Activated CD8-positive, alpha-beta memory T cell treated with anti-CD3 and anti-CD28 coated beads for 48 hours (primary cell): ENCODE measurements at places on chromosomes 2 and 18.

DNA sequence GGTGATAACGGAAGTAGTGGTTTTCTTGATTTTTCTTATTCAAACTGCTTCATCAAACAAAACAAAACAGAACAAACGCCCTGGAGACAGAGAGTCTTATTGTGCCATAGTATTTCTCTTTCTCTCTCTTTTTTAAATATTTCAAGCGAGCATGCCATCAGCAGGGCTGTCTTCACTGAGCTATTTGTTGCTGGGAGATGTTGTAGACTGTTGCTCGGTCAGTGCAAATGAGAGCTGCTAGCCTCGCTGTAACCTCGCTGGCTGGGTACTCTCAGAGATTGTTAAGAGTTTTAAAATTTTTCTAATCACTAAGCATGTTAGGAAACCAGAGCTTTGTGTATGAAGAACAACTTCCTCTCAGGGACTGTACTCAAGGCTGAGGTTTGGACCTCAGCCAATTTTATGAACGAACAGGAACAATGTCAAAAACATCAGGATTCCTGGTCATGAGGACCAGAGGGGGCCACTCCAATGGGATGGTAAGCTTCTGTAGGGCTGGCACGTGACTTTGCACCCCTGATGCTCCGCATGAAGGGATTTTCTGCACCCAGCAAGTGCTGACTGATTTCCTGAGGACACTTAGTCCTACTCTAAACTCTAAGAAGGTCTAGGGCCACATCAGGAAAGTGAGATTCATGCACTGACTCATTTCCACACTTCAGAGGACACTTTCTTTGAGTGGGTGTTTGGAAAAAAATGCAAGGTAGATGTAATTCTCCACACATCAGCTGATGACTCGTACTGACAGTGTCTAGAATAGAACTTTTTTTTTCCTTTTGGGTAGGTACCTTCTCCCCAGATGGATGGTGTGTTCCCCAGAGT lies 59.8 kb upstream of the IL1R1 start:
- DNase-seq: no peak

DNA sequence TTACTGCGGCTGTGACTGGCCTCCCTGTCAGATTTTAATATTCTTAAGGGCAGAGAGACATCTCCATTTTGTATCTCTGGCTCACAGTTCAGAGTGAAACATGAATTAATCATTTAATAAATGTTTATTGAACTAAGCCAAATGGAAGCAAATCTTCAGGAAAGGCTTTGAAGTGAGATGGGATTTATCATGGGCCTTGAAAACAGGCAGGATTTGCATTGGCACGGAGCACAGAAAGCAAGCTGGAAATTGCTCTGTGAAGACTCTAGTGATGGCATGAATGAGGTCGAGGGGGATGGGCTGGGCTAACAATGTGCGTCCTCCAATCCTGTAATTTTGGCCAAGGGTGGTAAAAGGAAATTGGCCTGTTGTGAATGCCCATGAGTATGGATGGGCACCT lies 369.8 kb upstream of the SOX11 start:
- DNase-seq: no peak

DNA sequence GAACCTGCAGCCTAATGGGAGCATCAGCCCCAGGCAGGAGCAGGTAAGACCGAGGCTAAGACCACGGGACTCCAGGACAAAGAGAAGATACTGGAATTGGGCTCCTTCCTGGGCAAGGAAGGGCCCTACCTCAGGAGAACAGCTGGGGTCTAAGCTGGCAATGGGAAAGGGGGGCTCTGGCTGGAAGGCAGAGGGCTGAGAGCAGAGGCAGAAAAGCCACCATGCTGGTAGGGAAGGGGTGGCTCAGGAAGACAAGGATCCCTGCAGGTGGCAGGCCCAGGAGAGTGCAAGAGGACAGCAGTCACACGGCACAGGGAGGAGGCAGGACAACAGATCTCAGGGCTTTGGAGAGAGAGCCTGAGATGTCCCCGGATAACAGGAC lies 203.5 kb downstream of the NDUFA10 start:
- no peak for DNase-seq

DNA sequence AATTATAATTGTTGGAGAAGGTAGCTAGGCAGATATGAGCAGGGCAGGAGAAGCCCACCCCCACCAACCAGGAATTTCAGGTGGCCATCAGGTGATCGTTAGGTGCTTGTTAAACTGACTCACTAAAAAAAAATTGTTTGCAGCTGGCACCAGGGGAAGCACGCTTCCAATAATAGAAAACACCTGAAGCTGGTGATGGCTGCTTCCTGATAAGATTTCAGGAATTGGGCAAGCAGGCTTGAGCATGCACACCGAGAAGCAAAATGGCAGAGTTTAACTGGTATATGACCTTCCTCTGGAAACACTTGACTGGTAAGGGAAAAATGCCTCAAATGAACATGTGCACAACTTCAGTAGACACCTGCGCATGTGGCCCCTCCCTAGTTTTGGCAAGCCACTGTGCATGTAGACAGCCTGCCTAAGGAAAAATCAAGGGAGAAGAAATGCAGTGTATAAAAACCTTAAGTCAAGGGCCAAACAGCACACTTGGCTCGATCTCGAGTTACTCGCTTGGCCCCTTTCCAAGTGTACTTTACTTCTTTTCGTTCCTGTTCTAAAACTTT lies 292.8 kb downstream of the CCDC85A start:
- no peak for DNase-seq

- DNase-seq: no peak
These were observed 255.7 kb upstream of the ACVR2A start for GRCh38 chr2:147589127-147589526.

GRCh38 chr2:231970461-231970860 lies 8.9 kb downstream of the DIS3L2 start:
- no peak for DNase-seq

DNA sequence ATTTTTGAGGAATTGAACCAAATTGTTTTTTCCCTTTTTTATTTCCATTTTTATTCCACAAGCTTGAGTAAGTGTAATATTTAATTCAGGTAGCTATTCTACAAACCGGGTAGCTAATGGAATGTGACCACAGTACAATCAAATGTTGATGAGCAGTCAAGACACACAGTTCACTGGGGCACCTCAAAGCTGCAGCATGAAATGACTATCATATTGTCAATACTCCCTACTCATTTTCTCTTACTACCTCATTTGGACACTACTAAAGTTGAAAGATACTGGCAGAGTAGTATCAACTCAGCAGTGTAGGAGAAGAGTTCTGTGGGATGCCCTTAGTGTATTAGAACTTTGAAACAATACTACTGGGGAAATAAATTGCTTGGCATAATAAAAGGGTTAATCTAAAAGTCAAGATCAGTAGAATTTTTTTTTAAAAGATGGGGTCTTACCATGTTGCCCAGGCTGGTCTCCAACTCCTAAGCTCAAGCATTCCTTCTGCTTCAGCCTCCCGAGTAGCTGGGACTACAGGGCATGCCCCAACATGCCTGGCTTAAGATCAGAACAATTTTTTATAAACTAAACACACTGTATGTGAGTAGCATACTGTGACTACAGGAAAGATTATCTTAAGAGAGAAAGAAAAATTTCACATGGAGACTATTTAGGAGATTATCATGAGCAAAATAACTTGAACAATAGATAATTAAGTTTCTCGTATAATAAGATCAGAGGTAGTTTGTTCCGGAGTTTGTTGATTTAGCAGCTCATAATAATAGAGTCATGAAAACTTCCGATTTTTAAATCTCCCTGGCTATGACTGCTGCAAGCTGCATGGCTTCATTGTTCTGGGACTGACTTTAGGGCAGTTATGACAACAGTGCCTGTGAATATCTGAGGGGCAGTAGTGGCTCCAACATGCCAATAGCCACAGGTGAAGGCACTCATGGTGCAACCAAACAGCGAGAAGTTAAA lies 43.7 kb downstream of the MYO3B start:
- DNase-seq: no peak

GRCh38 chr2:226351711-226352110 lies 447.9 kb downstream of the IRS1 start:
- no peak for DNase-seq

DNA sequence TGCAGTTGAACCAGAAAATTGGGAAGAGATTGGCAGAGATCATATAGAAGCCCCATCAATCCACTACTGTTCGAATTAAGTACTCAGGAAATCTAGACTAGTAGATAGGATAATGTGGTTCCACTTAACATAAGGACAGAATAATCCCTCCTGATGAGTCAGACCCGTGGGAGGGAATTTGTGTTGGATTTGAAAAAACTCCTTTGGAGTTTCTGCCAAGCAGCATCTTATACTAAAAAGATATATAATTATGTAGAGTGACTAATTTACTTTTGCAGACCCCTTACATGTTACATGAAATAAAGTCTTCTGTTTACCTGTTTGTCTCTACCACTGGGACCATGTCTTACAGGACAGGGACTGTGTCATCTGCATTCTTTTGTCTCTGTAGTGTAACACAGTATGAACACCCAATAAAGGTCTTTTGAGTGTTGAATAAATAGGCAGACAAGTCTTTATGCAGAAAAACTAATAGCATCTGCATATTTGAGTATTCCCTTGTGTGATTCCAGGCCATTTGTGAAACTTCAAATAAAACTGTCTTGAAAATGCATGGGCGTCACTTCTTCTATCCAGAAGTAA lies 122.6 kb upstream of the DNAJC10 start:
- DNase-seq: no peak

DNA sequence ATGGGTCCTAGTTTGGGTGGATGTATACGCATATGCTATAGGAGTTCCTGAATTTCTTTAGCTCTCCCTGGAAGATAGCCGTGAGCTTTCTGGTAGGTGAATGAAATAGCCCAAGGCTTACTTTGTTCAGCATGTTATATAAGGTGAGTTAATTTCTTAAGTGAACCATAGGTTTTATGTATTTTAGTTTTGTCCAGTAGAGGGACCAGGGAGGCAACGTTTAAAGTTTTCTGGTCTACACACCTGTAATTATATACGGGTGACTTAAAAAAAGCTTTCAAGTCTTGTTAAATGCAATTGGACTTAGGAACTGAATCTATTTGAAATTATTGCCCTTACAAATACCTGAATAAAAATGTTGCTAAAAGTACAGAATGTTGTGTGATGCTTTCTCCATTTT lies 402.5 kb upstream of the DDX18 start:
- no peak for DNase-seq

GRCh38 chr2:221293949-221294742 lies 278.0 kb downstream of the EPHA4 start:
- no peak for DNase-seq

DNA sequence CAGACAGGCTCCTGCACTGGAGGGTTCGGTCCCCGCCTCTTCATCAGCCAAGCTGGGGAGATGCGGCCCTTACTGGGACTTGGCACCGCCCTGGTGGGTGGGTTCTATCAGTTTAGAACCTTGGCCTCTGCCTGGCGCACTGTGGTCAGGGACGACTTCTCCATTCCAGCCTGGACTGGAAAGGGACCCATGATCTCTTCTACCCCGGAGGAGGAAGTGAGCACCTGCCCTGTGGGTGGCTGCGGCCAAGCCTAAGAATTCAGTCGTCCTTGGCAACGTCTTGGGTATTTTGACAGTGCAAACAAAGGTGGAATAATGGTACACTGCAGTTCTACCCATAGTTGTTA lies 106.9 kb upstream of the CD302 start:
- DNase-seq: no peak

DNA sequence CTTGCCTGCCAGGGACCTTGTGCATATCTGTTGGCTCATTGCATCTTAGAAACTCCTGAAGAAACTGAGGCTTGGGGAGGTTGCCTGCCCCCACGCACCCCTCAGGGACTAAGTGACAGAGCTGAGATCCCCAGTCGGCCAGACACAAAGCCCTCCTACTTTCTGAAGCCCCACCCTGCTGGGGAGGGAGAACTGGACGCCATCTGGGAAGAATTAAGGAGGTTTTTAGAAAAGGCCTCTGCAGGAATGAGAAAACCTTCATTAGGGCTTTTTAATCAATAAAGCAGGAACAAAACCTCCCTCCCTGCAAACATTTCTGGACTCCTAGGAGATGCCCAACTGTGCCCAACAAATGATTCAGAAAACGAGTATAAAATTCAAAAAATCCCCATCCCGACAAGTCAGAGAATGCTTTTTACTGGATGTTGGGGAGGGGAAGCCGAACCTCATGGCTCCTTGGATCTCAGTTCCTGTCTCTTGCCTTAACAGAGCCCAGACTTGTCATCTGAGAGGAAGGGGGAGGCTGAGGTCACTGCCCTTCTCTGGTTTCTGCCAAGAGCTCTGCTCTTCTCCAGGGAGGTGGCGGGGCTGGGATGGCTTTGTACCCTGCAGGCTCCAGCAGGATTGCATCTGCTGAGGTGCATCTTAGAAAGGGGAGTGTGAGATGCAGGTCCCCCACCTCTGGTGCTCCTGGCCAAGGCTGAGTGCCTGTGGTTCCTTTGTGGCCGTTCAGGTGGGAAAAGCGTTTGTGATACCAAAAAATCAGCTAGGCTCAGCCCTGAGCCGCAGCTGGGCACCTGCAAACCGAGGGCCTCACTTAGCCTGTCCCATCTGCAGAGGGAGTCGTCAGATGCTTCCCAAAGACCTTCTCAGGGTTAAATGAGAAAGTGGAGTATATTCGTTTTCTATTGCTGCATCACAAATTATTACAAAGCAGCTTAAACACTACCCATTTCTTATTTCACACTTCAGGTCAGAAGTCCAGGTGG lies 142.4 kb downstream of the ZFP36L2 start:
- DNase-seq: no peak

GRCh38 chr18:55420665-55421307 lies 167.2 kb downstream of the TCF4 start:
- DNase-seq: no peak

- DNase-seq: no peak
These were observed 80.4 kb downstream of the TNS1 start for GRCh38 chr2:217922101-217923006.

DNA sequence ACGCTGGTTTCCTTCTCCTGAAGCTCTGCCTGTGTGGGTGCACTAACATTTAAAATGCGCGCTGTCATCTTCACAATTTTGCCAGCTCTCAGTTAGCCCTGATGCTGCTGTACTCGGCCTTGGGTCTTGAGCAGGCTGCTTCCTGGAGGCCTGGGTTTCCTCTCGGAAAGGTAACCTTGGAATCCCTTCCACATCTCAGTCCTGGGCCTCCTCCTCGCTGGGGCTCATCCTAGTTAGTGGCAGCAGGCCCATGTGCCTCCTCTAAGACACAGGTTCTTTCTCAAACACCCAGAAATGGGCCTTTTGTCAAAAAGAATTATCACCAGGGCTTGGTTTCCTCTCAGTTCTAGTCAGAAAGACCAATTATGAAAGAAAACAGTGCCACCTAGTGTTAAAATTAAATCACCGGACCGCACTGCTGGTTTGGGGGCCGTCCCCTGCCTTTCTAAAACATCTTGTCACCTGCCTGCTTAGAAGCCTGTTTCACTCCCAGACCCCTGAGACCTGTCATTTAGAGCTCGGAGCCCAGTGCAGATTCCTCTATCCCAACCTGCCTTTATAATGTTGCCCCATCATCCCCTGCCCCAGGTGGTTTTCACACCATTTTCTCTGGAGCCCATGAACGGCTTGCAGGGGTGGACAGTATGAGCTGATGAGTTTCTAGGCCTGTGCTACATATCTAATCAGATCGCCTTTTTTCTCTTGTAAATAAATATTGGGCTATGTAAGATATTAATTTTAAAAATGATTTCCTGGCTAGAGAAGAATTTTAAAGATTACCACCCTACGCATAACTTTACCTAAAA lies 42.4 kb downstream of the HK2 start:
- no peak for DNase-seq

GRCh38 chr2:122100756-122101155 lies 345.3 kb downstream of the TSN start:
- DNase-seq: no peak
